Left cardiac atrium (tissue), 4 donors: ENCODE measurements at places on chromosomes 3 and 15. TPM values are rescaled to one million over a fixed set of nuclear protein-coding genes. Genes with fewer than 3 reads are reported as not detected.

The SNX33 gene
- total RNA-seq, result 17.0 TPM

The LDHAL6B gene
- total RNA-seq, result not detected

The ALDH1L1 gene
- 20.2 TPM for total RNA-seq

The XCR1 gene
- total RNA-seq, result 0.09 TPM

The CNTN3 gene
- 4.3 TPM for total RNA-seq

The KY gene
- not detected for total RNA-seq

The TM4SF4 gene
- total RNA-seq, result not detected

The SCN5A gene
- 191 TPM for total RNA-seq

The SGO1 gene
- 0.80 TPM for total RNA-seq

The GRIP2 gene
- 18.2 TPM for total RNA-seq

GRCh38 chr15:75192307-75192706, 9.4 kb upstream of the C15orf39 start:
- DNase-seq, result no peak

DNA sequence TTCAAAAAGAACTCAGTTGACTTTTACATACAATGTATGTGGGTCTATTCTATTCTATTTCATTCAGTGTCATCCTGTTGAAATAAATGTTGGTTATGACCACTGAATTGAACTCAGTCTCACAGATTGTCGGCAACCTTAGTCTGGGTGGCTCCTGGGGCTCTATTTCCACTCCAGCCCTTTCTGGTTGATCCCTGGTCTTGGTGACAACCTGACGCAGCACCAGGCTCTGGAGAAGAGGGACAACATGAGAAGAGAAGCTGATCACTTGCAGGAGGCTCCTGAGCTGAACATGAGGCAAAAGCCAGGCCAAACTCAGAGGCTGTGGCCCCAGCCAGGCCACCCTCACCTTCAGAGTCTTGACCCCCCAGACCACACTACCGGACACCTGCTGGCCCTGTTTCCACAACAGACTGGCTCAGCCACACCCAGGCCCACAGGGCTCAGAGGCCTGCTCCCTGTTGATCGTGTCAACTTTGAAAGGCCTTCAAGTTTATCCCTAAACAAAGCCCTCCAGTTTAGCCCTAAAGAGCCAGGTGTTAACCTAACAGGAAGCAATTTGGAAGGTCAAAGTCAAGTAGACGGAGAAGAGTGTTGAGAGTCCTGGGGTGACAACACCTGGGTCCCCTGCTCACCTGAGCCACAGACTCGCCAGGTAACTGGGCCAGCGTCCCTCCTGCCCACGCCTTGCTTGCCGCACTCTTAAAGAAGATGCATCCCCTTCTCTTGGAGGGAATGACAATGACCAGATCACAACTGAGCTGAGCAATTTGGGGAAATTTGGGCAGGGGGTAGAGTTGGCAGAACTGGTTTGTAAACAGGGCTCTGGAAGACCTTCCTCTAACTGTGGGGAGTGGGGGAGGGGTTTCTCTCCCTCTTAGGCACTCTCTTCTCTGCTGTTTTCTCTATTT, 15.4 kb upstream of the MUC20 start:
- DNase-seq, result no peak

DNA sequence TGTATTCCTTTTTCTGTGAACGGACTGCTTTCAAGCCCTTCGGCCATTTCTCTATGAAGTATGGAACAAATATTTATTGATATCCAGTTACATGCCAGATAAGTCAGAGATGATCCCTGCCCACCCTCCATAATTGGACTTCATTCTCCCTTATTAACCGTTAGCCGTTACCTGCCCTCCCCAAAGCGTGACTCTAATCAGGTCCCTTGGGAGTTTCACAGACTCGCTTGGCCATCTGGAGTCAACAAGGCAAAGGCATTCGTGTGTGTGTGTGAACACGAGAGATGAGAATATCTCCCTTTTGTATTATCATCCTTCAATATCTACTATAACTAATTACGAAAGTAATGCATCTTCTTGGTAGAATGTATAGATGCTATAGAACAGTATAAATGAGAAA, 314.5 kb downstream of the TLE3 start:
- no peak for DNase-seq

DNA sequence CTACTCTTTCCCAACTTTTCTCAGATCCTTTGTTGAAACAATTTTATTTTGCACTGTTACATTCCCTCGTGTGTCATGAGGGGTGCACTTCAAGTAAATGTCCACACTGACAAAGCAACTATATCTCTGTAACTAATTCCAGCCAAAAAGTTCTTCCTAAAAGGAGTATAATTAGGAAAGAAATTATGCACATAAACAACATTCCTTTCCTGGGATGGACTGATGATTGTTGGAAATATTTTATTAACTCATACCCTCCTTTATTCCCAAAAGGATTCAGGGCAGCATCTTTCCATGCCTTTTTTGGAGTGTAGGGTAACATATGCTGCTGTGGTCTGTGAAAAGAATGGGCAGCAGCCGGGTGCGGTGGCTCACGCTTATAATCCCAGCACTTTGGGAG, 426.1 kb upstream of the THBS1 start:
- no peak for DNase-seq

DNA sequence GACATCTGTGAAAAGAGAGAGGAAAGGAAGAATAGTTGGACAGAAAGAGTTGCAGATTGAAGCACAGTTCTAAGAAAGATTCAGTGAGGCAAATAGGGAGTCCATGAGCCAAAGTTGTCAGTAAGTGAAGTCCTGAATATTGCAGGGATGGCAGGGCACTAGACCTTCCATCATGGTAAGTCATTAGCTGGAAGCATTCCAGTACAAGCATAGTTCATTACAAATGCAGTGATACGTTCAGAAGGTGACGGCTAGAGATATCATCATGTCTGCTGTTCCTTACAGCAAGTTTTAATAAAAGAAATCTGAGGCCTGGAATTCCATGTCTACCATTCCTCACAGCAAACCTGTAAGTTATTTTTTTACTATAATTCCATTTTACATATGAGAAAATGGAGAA, 720.1 kb downstream of the GBE1 start:
- no peak for DNase-seq

- no peak for DNase-seq
Measured at GRCh38 chr15:87566236-87566635, 690.3 kb downstream of the NTRK3 start.

GRCh38 chr15:29938361-29939335, 116.4 kb upstream of the TJP1 start:
- no peak for DNase-seq

DNA sequence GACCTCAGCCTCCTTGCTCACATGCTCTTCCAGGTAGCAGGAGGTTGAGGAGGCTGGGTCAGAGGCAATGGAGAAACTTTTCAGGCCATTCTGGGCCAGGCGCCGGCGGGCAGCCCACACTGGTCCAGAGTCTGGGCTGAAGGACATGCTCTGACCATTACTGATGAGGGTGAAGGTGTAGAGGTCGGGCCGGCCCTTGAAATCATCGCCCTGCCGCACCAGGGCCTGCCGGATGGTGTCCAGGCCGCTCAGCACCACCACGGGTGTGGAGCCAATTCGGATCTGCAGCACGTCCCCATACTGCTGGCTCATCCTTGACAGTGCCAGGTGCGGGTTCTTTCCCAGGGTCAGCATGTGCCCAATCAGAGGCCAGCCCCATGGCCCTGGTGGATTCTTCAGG, 2.7 kb downstream of the CYP1A1 start:
- DNase-seq, result no peak

GRCh38 chr15:70910958-70911357, 18.3 kb downstream of the LRRC49 start:
- no peak for DNase-seq

- no peak for DNase-seq
Measured at GRCh38 chr3:101680466-101680865, 3.5 kb upstream of the ZBTB11 start.

DNA sequence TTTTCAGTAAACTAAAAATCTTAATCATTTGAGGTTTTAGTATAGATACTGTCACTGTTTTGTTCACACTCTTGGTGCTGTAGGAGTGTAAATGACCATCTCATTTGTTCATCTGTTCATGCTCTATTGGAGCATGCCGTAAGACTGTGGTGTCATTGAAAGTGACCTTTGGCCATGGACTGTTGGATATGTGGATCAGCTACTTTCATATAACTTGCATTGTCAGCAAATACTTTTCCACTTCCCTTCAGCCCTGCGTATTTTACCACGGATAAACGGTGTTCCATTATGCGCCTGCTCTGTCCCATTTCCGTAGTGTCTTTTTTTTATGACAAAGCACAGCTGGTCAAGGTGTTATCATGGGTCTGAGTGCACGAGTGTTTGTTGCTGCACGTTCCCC, 32.6 kb upstream of the SENP5 start:
- no peak for DNase-seq

GRCh38 chr3:52742418-52743041, 28.2 kb downstream of the NEK4 start:
- DNase-seq, result no peak

DNA sequence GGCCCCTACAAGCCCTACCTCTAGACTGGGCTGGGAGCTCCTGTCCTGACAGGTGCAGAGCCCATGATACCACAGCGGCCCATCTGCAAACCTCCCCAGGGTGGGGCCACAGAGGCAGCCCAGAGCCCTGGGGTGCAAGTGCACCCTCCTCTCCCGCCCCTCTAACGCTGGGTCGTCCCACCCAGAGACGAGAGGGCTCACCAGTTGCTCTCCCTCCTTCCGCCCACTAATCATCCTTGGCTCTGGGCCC, 742 bp downstream of the TNK2 start:
- no peak for DNase-seq
